ENCODE measurements at places on chromosomes 3 and 15.

DNA sequence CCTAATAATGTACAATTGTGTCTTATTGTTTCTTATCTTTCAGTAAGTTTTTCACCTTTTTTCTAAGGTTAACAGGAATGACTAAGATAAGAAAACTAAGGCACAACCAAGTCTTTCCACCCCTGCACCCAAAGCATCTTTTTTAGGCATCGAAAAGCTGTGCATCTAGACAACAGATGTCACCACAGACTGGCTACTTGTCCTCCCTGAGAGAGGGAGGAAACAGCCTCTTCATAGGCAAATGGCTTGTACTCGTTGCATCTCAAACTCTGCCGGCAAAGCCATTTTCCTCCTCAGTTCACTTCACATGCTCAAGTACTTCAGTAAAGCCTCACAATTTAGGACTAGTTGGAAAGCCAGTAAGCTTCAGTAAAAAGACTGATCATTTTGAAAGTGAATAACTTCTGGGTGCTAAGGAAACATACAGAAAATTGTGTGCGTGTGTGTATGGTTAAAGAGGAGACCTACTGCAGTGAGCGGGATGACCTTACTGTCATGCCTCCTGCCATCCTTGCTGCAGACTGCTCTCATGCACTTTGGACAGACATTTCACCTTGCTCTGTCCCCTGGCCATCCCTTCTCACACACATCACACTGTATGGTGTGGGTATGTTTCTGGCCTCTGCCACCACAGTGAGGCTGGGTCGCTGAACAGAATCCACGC, 36.5 kb upstream of the HACD2 start:
- DNase-seq, result no peak

GRCh38 chr3:62815981-62816380, 59.2 kb downstream of the CADPS start:
- DNase-seq, result no peak

- DNase-seq, result no peak
Observed at GRCh38 chr3:176378789-176379188, 818.5 kb downstream of the TBL1XR1 start.

- no peak for DNase-seq
Observed at GRCh38 chr3:131630097-131630496, 127.3 kb upstream of the MRPL3 start.

DNA sequence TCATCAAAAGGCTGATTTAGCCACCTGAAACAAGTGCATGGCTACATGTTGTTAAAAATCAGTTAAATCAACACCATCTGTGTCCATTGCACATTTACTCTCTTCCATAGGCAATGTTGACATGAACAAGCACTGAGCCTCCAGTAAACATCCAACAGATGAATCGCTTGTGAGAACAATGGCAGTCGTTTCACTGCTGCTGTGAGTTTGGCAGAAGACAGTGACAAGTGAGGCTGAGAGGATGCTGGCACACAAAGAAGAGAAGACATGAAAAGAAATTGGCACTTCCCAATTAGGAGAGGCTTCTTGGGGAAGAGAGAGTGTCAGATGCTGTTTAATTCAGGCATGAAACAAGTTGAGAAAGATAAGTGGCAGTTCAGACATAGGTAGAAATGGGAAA, 227.4 kb upstream of the STT3B start:
- DNase-seq, result no peak

GRCh38 chr15:100893261-100893963, 13.8 kb downstream of the ALDH1A3 start:
- DNase-seq, result no peak

GRCh38 chr3:107969994-107970819, 120.6 kb downstream of the CD47 start:
- DNase-seq, result no peak

DNA sequence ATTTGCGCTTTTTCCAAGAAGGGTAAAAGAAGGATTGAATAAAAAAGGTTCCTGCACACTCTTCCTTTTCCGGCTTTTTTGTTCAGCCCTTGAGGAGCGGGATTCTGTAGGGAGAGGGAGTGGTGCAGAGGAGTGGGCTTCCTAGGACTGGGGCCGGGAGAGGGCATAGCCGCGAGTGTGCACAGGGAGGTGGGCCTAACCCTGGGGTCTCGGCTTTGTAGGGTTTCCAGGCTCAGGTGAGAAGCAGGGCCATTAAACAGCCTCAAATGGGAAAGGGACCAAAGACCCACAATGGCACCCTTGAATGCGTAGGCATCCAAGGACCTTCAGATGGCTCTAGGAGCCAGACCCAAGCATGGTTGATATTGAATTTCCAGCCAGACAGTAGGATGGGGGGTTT, 35.4 kb upstream of the RAB6B start:
- no peak for DNase-seq

GRCh38 chr3:122560680-122561079, 3.4 kb downstream of the PARP9 start:
- DNase-seq, result no peak

- no peak for DNase-seq
Observed at GRCh38 chr3:133838296-133838789, 32.7 kb downstream of the SRPRB start.

DNA sequence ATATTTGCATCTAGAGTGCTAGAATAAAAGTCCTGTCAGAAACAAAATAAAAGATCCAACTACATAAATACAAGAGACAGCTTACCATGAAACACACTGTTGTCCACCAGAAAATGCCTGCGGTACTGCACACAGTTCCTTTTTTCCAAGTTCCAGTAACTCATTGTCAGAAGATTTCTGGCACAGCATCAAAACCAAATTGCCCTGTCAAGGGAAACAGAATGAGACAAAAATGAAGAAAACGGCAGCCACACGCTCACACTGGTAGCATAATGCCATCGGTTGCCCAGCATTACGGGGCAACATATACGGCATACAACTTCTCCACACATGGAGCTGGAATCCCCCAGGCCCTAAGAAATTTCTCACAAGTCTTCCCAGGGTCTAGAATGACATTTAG, 40.8 kb downstream of the PLCH1 start:
- no peak for DNase-seq

DNA sequence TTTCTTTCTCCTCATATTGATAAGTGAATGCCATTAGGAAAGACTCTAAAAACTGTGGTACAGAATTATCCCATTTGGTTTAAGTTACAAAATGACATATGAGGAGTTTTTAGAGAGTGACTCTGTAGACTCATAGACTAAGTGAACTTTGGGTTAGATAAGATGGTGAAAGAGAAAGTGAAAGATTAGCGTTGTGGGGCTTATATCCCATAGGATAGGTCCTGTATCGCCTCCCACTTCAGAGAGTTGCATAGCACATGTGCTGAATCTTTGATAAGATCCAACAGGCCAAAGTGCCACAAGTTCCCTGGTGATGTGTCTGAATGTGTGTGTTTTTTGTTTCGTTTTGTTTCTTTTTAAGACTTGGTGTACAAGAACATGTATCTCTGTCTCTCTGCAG, 666.9 kb downstream of the MECOM start:
- DNase-seq, result no peak

- no peak for DNase-seq
Observed at GRCh38 chr3:36666166-36666565, 98.2 kb downstream of the DCLK3 start.

DNA sequence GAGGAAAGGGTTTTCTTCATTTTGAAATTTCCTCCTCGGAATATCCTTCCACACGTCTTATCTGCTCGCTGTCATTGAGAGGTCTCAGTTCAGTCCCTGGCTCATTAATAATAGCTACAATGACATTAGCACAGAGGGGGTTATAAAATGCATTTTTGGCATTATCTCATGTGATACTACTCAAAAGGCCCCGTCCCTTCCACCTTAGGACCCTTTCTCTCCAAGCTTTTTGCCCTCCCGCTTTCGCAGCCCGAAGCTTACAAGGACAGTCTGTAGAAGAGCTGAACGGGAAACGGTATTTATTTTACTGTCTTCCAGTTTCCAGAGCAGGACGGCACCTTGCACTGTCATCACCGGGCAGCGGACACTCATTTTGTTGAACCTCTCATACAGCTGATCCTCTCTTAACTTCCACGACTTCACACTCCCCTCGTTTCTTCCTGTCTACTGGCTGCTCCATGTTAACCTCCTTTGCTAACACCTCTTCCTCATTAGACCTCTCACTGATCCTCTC, 5.6 kb upstream of the PLEKHO2 start:
- DNase-seq, result no peak

GRCh38 chr3:52782412-52783210, 5.2 kb downstream of the ITIH1 start:
- no peak for DNase-seq

DNA sequence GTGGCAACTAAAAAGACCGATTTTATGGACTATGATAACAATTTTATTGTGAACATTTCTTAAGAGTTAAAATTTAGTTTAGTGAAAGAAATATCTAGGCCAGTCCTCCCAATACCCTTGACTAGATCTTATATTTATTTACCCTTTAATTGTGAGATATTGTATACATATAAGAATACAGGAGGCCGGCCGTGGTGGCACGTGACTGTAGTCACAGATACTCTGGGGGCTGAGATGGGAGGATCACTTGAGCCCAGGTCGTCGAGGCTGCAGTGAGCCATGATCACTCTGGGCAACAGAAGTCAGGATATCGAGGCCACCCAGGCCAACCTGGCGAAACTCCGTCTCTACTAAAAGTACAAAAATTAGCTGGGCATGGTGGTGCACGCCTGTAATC, 756 bp upstream of the RMDN3 start:
- no peak for DNase-seq

DNA sequence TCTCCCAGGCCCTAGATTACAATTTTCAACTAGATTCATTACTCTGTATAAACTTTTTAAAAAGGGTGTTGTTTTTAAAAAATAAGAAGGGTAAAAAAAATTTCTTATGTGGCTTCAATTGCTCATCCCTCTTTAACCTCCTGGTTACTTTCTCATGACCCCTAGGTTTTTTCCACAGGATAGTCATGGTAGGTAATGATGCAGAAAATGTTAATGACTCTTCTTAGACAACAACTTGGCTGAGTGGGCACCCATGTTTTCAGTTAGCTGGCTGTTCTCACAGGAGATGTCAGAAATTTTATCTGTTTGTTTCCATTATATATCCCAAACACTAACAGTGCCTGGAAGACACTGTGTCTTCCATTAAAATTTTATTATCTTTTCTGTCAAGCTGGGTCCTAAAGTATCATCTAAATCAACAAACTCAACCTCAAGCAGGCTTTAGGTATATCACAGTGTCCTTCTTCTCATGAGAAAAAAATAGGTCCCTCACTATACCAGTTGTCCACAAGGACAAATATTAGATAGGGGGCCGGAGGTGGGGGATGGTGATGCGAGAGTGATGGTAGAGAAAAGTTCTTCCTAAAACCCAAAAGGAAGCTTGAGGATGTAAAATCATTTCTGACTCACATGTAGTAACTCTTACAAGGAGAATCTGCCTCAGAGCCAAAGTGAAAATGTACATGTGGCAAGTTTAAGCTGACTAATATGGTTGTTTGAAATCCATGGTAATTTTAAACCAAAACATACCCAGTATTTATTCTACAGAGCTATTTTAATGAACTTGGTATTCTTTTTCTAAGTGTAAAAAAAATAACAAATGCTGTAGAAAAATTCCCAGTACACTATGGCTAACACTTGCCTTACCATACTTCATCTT, 43.3 kb downstream of the PLOD2 start:
- DNase-seq, result no peak

DNA sequence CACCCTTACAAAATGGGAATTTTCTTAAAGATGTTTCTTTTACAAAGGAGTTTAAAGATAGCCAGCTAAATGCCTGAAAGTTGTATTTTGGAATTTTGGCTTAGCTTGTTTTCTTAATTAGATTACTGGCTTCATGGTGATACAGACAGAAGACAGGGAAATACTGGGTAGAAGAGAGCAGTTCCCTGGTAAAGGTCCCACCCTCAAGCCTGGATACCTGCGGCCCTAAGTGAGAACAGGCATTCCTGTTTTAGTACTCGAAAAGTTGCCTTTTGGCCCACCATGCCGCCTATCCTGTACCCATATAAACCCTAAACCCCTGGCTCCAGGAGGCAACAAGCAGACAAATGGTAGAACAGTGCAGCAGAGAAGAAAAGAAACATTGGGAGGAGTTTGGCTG, 29.4 kb downstream of the SETMAR start:
- DNase-seq, result no peak

DNA sequence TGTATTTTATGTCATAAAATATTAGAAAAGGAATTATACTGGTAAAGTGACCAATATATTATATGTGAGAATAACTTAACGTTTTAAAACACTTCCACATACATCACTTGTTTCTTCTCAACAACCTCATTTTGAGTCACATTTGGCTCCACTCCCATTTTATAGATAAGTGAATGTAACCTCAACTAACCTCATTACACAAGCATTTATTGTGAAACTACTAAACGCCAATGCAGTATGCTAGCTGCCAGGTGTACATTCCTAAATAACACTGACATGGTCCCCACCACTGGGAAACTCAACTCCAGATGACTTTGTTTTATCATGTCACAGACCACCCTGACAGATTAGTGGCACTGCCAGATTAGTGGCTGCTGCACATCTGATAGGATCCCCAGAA, 249.7 kb upstream of the CNTN4 start:
- DNase-seq, result no peak

- DNase-seq, result no peak
Observed at GRCh38 chr3:100561459-100562158, 47.8 kb upstream of the ADGRG7 start.

DNA sequence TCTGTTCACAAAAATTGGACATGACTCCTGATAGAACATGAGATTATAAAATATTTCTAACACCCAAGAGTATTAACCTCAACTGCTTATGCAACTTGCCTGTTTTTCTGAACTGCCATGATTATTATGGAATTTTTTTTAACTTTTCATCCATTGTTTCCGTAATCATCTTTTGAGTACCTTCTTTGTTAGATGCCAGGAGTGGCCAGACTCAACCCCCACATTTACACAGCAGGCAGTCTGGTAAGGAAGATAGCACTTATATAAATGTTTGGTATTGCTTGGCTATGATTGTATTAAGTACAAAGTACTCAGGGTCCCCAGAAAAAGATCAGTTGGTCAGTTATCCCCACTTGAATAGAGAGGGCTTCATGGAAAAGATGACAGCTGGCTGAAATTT, 74.3 kb downstream of the CRYBG3 start:
- no peak for DNase-seq

- no peak for DNase-seq
Observed at GRCh38 chr3:100234364-100234763, 26.4 kb upstream of the TBC1D23 start.

DNA sequence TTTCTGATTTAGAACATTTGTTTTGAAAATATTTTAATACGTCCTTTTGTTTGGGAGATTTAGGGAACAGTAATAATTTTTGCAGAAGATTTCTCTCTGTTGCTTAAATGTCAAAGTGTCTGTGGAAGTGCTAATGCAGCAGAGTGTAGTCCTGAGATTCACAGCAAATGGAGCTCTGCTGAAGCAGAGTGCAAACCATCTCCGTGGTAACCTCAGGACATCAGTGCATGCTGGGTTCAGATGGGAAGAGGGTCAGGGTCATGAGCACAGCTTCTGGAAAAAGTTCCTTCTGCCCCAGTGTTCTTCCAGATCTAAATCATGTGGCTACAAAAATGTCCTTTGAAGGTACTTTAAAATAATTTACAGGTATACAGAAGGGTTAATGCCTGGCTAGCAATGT, 39.9 kb upstream of the SLC9A9 start:
- no peak for DNase-seq

Measured in dorsolateral prefrontal cortex (tissue), 122 donors.